ENCODE measurements at places on chromosomes 1 and 21.

DNA sequence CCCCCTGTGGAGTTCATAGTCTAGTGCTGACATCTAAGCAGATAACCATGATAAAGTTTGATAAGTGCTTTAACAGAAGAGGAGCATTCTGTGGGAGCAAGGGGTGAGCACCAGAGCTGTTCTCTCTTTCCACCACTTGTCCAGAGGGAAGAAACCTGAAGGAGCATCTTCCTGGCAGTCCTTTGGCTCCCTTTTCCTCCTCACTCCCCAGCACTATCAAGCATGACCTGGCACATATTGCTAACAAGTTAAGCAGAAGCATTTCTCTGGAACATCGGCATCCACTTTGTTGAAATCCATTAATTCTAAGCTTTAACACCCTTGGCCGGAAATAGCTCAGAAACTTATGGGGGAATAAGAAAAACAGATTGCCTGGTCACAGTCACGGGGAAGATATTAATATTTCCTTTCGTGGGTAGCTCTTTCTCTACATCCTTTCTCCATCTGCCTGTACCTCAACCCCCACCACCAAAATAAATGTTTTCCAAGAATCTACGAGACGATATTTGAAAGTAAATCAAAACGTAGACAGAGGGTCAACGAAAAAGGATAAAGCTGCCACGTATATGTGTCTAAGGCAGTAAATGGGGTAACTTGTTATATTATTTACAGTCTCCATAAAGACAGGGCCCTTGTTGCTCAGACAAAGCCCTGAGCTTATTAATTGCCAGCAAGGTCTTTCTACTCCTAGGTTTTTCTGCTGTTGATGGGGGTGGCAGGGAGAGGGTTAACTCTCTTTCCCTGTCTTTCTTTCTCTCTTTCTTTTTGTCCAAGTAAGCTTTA, 351.4 kb downstream of the NUF2 start:
- DNase-seq: no peak

DNA sequence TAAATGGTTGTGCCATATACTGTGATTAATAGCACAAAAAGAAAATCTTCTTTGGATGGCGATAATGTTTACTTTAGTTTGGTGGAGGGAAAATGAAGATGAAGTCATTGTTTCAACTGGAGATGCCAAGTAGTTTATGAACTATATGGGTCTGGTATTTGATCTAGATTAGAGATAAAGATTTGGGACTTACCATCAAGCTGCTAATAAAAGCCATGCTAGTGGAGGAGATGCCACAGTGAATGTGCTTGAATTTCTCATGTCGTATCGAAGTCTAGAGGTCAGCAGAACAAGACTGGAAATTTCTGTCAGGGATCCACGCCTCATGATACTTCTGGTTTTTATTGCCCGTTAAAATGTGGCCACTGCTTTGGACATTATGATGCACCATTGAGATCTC, 742.0 kb downstream of the NCAM2 start:
- no peak for DNase-seq

GRCh38 chr1:44472620-44473525, 67.8 kb downstream of the RNF220 start:
- DNase-seq: no peak

DNA sequence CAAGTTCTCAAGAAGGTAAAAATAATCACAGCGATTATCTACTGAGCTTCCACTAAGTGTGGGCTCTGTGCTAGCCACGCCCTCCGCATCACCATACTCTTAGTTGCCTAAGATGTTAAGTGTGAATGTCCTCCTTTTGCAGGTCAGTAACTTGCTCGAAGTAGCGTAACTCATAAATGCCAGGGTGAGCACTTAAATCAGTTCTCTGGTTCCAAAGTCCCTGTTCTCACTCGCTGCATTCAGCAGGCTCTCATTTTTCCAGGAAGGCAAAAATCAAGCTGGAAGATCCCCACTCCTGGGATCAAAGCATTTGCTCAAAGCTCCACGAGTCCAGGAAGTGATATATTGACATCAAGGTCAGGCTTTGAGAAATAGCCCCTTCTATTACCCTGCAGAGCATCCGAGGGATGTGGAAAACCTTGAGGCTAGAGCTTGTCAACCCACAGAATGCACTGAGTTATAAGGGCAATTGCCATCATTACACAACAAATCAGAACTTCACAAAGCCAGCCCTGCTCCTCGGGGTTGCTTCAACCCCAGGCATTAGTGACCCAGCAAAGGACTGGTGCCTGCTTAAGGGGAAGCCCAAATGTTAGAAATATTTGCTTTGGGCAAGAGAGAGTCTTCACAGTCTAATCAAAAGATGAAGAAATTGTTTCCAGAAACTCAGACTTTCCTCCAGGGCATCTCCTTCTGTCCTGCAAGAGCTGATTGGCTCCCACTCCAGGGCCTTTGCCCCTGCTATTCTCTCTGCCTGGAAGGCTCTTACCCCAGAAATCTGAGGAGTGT, 19.5 kb downstream of the SLC30A1 start:
- DNase-seq: no peak

GRCh38 chr1:85553416-85554335, 26.9 kb upstream of the CCN1 start:
- DNase-seq: no peak

- no peak for DNase-seq
These were observed 1.6 kb upstream of the ROR1 start for GRCh38 chr1:63772201-63772600.

DNA sequence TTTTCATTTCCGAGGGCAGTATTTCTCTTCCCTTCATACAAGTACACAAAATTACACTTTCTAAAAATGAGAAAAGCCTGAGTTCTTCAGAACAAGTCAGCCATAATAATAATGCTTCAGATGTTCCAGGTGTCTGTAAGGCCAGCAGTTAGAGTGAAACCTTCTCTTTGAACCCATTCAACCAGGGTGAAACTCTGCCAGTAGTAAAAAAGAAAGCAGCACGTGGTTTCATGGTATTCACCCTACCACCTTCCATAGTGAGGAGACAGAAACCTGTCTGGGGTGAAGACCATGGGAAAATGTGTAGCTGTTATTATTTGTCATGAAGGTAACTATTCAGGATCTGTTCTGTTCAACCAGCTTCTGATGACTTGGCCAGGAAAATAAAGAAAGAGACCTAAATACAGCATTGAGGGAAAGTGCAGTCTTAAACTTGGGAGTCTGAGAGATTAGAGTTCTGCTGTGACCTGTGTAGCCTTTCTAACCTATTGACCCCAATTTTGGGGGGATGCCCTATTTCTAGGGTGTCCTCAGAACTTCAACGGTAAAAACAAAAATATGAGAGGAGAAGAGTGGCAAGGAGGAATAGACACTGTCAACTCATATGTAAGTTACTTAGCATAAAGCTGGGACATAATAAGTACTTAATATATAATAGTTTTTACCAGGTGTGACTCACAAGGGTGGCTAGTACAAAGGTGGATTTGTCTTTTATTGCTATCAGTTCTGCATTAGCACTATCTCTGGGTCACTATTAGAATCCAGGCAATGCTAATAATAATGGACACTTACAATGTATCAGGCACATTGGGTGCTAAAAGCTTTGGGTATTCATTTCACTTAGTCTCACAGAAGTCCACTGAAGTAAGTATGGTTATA, 70.0 kb upstream of the TNFSF4 start:
- no peak for DNase-seq

DNA sequence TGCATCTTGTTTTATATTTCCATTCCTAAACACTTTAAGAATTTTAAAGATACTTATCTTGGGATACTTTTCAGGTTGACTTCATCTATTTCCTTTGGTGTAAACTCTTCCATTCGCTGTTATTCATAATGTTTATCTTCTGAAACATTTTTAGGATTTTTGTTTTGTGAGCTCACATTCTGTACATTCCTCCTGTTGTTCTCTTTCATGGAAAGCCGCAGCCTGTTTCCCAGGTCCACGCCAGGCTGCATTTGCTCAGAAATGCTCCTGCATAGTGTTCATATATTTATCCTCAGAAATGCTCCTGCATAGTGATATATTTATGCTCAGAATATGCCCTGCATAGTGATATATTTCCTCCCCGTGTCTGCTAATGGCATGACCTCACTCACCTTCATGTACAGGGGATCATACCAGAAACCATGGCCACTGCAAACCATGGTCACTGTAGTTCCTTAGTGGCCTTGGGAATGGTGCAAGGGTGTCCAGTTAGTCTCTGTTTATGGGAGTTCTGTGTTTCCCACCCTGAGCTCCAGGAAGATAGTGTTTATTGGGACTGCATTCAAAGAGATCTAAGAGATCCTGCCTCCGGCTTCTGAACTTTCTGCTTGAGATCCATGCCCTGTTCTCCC, 153.9 kb upstream of the GREM2 start:
- peak; percentile 64 for DNase-seq

GRCh38 chr21:43971201-43971991, 40.7 kb upstream of the TRAPPC10 start:
- DNase-seq: no peak

DNA sequence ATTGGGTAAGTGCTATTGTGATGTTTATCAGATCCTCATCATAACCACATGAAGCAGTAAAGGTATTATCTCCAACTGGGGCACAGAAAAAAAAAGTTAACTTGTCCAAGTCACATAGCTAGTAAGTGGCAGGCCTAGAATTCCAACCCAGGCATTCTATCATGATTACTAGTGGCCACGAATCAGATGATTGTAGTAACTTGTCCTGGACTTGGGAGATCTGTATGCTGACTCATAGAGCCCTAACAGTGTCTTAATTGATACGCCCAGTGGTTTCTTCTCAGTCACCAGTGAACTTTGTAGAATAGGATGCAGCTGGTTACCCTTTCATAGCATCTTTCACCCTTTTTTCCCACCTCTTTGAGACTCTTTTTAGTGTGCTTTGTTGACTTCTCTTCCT, 91.1 kb upstream of the UBE2U start:
- DNase-seq: no peak

All from SW 1271 (cell line).